Kidney (tissue), 22 donors: ENCODE measurements at places on chromosomes 7 and 10. TPM values are rescaled to one million over a fixed set of nuclear protein-coding genes. Genes with fewer than 3 reads are reported as not detected.

The LRRC27 gene
- 14.6 TPM for total RNA-seq

The GRM3 gene
- total RNA-seq, result not detected

The AGR2 gene
- total RNA-seq, result 164 TPM

DNA sequence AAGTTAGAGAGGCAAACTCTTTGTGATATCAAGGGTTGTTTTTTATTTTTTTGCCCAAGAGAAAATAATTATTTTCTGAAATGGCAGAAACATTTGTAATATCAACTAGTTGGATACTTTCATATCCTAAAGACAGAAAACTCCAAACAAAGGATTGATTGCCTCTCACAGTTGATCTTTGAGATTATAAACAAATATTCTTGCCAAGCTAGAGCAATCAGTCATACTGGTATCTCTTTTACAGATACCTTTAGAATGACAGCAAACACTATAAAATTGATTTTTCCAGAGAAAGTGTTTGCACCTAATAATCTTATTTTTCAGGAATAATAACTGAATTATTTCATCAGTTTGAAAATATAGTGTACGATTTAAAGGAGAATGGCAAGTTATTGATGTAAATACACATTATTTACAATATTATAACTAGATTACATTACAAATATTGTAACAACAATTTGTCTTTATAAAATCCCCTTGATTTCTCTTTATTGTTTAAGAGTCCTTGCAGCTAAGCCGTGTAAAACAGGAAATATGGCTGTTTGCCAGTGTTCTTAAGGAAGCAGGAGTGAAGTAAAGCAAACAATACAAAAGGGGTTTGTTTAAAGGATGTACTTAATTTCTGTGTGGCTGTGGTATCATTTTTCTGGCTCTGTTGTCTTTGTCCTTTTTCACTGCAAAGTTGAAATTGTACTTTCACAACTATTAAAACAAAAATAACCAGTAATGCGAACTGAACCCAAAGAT, 58.4 kb downstream of the MAPK8 start:
- DNase-seq, result no peak
- no peak overlapping the region for H3K4me3 ChIP-seq
- H3K27ac ChIP-seq, result no peak overlapping the region
- H3K27me3 ChIP-seq, result no peaks in the 10 kb centered on the region

The PTF1A gene
- total RNA-seq, result not detected
